ENCODE measurements at places on chromosomes 16 and 17. TPM values are rescaled to one million over a fixed set of nuclear protein-coding genes. Genes with fewer than 3 reads are reported as not detected.

SEZ6L2 gene
- polyA plus RNA-seq, result not detected

- DNase-seq, result no peak
Measured at GRCh38 chr17:45355087-45355486, 38.3 kb upstream of the MAP3K14 start.

KRTAP4-5 gene
- polyA plus RNA-seq, result not detected

HOXB9 gene
- polyA plus RNA-seq, result not detected

C17orf78 gene
- not detected for polyA plus RNA-seq
